ENCODE measurements at places on chromosomes 5 and 9.

- DNase-seq: no peak
Measured at GRCh38 chr5:59645380-59645779, 248.1 kb downstream of the PDE4D start.

- no peak for DNase-seq
Measured at GRCh38 chr5:133425764-133426163, 186.6 kb downstream of the FSTL4 start.

- no peak for DNase-seq
Measured at GRCh38 chr5:165232509-165233028, 1727.2 kb downstream of the MAT2B start.

GRCh38 chr5:73812962-73813588 is 187.1 kb downstream of the ARHGEF28 start:
- no peak for DNase-seq

DNA sequence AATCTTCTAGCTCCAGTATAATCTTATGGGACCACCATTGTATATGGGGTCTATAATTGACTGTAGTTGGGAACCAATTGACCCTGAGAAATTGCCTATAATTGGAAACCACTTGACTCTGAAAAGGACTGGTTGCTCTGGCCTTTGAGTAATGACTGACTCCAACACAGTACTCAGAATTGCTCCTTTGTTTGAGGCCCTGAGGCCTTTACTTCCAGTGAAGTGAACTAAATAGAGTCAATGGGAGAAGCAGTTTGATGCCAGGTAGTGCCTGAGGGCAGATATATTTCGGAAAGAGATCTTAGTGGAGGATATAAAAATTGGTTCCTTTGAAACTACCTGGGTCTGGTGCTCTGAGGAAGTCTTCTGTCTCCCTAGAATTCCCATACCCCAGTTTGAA is 16.0 kb upstream of the TMEM171 start:
- no peak for DNase-seq

DNA sequence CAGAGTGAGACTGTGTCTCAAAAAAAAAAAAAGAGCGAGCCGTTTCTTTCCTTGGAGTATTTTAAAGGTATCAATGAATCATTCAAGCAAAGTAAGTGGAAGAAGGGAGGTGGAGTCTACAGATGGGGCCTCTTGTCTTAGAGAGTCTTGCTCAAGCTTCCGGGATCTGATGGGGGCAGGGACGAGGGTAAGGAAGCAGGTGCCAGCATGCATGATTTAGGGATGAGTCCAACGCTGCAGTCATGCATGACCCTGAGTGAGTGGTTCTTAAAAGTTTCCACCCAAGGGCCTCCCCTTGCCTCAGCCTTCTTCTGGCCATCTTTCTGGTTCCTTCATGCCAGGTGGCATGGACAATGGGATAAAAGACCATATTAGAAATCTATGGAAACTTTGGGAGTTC is 79.6 kb downstream of the MYO10 start:
- DNase-seq: no peak

Data from CD4-positive, alpha-beta T cell treated with Interleukin-1 beta for 1 hour (primary cell).